ENCODE measurements at places on chromosomes 16 and 17.

DNA sequence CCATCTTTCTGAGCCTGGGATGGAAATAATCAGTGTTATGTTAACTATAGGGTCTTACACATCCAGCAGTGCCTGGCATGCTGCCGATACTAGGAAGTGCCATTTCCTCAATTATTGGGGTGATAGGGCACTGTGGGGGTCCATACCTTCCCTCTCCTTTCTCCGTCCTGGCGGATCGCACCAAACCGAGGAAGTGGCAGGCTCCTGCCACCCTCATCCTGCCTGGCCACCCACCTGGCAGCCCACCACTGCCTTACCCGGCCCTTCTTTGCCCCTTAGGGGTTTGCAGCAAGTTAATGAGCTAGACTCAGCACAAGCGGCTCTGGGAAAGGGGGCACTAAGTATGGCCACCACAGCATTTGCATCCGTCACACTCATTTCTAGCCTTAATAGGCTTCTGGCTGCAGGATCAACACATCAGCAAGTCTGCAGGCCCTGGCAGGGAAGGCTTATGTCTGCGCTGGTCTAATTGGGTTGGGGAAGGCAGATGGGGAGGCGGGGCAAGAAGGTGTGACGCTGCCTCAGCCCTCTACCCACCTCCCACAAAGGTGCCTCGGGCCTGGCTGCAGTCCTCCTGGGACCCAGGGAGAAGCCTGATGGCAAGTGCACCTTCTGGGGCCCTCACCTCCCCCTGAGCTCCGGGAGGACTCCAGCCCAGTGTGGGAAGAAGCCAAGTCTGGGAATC is 28.6 kb downstream of the DCAKD start:
- no peak for DNase-seq

DNA sequence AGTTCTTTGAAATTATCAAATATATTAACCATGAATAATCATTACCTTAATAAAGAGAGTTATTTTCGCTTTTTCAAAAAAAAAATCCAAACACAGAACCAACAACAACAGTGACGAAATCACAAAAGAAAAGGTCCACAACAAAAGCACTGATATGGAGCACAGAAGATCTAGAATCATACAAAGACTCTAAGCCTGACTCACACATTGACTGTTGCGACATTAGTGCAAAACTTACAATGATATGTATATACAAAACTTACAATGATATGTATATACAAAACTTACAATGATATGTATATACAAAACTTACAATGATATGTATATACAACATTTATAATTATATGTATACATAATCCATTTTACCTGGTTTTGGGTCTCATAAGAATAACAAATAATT is 117.7 kb downstream of the USP22 start:
- no peak for DNase-seq

DNA sequence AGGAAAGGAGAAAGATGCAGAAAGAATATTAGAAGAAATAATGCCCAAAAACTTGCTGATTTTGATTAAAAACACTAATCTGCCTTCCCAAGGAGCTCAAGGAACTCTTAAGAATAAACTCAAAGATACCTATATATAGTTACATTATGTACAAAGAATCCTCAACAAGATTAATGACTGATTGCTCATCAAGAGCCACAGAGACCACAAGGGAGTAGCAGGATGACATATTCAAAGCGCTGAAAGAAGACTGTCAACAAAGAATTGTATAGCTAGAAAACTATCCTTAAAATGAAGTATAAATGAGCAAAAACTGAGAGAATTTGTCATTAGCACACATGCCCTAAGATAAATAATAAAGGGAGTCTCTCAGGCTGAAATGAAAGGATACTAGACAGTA is 6.2 kb downstream of the LPCAT2 start:
- DNase-seq = no peak

DNA sequence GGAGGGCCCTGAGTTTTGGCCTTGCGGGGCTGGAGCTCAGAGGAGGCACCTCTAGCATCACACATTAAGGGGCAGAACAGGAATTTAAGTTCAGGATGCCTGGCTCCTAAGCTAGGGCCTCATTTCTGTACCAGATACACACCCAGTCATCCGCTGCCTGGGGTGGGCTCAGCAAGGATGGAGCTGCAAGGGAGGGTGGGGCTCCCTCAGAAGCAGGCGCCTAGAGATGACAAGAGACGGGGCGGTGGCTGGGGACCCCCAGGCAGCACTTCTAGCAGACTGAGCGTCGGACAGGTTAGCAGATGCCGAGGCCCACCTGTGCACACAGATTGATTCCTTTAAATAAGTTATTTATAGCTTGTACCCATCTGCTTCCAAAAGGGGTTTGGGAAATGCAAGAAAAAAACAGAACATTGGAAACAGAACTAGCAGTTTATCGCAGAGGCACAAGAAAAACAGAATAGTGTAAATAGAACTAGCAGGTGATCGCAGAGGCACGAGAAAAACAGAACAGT is 47.6 kb upstream of the CBFA2T3 start:
- no peak for DNase-seq

- no peak for DNase-seq
These were observed 8.1 kb downstream of the CNP start for GRCh38 chr17:41974658-41975057.

DNA sequence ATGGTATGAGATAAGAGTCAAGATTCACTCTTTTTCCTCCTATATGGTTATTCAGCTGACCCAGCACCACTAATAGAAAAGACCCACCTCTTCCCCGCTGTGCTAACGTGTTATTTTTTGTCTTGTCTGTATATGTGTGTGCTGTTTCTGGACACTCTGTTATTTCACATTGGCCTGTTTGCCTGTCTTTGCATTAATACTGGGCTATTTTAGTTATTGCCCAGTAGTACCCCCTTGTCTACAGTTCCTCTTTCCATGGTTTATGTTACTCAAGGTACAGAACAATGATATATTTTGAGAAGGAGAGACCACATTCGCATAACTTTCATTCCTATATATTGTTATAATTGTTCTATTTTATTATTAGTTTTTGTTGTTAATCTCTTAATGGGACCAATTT is 74.0 kb upstream of the SIAH1 start:
- no peak for DNase-seq

All from T-helper 17 cell (primary cell).